ENCODE measurements at places on chromosomes 2 and 18.

DNA sequence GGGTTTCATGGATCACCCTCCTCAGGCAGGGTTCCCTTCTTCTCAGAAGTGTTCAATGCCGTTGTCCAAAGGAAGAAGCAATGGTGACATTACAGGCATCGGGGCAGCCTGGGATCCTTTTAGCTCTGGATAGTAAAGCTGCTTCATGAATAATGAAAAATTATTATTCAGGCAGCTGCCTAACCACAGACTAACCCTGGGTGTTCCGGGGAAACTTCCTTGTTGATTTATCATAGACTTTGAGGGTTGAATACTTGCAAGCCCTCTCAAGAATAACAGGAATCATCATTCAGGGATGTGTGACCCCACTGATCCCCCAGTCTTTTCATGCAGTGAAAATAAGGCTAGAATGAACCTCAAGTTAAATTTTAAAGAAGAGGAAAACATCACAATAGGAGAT lies 419.4 kb downstream of the MEIS1 start:
- ATAC-seq = no peak

DNA sequence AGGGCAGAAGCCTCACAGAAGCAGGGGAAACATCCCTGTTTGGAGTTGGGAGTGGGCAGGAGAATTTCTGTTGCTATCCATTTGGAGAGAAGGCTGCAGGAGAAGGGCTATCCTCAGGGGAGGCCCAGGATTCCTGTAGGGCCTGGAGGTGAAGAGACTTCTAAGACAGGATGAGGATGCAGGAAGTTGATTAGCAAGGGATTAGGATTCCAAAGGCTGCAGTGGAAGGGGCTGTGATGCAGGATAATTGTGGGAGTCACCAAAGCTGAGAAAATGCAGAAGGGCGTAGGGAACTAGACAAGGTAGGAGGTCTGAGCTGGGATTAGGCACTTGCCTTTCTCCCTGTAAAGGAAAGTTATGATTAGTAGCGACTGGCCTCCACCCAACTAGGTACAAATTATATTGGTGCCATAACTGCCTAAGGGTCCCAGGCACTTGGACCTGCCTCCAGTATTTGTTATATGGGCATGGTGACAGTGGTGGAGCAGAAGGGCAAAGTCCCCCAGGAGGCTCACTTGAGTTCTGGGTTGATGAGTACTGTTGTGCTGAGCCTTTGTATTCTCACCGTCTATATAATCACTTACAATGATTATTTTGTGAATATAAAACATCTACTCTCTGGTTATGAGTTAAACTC lies 96.4 kb upstream of the MSTN start:
- ATAC-seq = no peak

DNA sequence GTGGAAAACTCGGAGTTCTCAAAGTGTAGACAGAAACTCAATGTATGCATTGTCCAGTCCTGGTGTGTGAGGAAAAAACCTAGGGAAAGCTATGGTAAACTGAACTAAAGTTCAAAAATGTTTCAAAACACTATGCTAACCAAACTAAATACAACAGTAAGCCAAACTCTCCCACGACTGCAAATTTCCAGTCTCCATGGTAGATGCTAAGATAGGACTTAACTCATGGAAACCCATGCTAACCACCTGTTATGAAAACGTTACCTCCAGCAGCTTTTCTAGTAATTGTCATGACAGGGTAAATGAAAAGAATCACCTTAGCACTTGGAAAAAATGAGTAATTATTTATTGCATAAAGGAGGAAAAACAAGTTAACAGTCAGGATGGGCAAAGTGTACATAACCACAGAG lies 135.7 kb upstream of the EPC2 start:
- no peak for ATAC-seq

- no peak for ATAC-seq
Observed at GRCh38 chr2:210577263-210578071, 21.1 kb downstream of the CPS1 start.

- no peak for ATAC-seq
Observed at GRCh38 chr18:30676053-30676480, 366.5 kb downstream of the DSC3 start.

DNA sequence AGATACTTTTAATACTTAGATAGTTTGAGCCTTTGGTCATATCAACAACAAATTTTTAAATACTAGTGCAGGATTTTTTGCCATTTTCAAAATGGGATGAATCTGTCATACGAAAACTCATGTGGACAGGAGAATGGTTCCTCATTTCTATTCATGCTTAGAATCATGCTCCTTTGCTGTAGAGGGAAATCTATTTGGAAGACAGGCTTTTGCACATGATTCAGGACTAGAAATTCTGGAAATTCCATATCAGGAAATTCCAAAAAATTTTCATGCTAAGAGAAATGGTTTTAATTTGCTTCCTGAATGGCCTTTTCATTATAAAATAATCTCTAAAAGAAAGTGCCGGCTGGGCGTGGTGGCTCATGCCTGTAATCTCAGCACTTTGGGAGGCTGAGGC lies 39.3 kb downstream of the MOGAT1 start:
- ATAC-seq = no peak

DNA sequence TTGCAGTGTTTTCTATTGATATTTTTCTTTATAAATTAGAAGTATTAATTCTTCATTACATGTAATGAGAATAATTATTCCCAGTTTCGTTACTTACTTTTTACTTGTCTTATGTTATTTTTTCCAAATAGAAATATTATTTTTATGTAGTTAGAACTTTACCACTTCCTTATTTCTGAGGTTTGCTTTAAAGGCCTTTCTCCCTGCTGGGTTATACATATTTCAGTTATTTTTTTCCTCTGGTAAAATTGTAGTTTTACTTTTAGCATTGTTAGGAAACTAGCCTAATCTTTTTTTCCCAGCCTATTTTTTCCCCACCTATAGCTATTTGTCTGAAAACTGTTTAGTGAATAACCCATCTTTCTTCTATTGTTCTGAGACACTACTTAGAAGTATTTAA lies 17.1 kb downstream of the RNF144A start:
- ATAC-seq = no peak

DNA sequence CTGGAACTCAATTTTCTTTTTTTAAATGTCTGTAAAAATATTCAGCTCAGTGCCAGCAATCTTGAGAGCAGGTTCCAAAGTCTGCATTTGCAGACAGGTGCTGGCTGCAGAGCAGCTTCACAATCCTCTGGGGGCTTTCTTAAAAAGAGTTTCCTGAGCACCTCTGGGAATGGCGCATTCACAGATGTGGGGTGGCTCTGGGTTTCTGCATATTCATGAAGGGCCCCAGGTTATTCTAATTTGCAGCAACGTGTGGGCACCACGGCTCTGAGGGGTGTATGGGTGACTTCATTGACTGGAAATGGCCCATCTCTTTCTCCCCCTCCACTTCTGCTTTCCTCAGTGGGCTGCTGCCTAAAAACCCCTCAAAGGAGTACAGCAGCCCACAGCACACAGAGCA lies 225.0 kb upstream of the APCDD1 start:
- no peak for ATAC-seq

DNA sequence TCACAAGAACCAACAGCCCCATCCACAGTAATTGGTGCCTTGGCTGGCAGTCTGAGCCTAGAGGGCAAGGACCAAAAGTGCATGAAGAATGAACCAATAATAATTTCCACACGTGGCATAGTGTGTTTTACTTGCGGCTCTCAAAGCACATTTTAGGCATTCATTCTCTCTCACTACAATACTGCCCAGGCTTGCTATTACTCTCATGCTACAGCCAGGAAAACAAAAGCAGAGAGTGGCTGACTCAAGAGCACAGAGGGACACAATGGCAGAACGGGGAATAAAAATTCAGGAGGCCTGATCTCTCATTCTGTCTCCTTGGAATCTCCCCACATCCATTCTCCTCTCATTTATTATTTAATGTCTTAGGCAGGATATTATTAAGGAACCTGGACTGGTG lies 57.0 kb upstream of the NOL4 start:
- no peak for ATAC-seq

GRCh38 chr2:607172-607571 lies 70.0 kb downstream of the TMEM18 start:
- ATAC-seq = no peak

GRCh38 chr2:53568469-53568868 lies 199.1 kb upstream of the CHAC2 start:
- ATAC-seq = no peak

DNA sequence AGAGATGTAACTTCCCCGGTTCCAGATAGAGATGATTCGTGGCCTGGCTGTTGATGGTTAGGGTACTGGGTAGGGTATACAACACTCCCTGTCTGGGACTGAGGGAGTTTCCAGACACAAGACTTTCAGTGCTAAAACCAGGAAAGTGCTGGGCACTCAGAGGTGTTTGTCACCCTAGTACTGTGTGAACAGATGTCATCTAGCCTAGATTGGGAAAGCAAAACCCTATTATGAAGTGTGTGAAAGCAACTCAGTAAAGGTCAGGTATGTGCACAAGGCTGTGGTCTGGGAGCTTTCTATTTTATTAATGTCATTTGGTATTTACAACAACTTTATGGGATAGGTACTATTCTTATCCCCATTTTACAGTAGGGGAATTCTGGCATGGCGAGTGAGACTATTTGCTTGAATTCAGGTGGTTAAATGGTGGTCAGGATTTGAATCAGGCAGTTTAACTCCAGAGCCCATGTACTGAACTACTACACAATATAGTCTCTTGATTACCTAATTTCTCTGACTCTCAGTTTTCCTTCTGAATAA lies 2.6 kb downstream of the BZW1 start:
- ATAC-seq = no peak

GRCh38 chr2:96538487-96539214 lies 2.1 kb downstream of the ARID5A start:
- ATAC-seq = peak; percentile 59

- no peak for ATAC-seq
Observed at GRCh38 chr18:65907281-65907680, 156.5 kb downstream of the CDH7 start.

DNA sequence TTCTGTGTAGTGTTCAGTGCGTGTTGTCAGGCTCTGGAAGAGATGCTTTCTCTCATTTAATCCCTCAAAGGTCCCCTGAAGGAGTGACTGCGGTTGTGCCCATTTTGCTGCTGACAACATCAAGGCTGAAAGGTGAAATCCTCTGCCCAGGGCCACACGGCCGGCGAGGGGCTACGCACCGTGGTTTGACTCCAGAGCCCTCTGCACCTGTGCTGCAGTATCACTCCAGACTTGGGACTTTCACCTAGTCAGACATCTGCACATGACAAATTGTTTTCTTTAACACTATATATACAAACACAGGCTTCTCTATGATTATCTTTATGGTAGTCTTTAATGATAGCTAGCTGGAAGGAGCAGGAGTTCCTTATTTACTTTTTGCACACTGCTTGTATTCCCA lies 90.2 kb downstream of the ARMC9 start:
- ATAC-seq = no peak
